Esophagus muscularis mucosa (tissue), 4 donors: ENCODE measurements at places on chromosomes 2 and 18.
A peak's percentile ranks its signal among the peaks of the same experiment; 100 is the strongest.

- DNase-seq: no peak
These were observed 36.5 kb downstream of the LPIN2 start for GRCh38 chr18:2976218-2977132.

DNA sequence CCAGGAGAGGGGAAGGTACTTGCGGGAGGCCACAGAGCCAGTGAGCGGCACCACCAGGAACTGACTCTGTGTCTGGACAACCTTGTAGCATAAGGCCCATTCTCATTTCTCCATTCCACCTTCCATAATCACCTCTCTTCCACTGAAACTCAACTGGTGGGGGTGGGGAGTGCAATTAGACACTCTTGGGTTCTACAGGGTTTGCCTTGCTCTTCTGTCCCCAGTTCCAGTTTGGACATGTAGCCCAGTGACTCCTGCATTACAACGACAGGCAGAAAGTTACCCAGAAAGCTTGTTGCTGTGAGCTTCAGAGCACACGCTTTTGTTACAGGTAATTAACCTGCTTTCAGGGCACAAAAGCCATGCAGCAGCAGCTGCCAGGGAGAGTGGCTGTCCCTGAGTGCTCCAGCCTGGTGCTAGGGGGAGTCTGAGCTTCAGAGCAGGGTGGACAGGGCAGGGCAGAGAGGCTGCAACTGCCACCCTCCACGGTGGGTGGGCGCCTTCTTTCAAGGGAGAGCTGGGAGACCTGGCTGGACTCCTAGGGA is 65.2 kb downstream of the COPS8 start:
- DNase-seq: peak; percentile 66

DNA sequence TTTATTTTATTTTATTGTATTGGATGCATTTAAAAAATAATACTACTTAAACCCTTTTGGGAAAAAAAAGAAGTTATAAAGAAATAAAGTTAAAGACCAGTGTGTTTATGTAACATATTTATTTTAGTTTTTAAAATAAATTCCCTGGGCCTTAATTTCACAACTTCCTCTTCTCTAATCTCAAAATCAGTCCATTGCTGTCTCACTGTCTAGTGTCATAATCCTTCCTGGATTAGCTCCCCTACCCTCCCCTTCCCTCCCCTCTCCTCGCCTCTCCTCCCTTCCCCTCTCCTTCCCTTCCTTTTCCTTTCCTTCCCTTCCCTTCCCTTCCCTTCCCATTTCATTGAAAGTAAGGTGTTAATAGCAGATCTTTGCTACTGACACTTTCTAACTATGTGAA is 40.3 kb upstream of the ZEB2 start:
- no peak for DNase-seq

- DNase-seq: no peak
These were observed 113.7 kb downstream of the RIT2 start for GRCh38 chr18:43001821-43002220.

GRCh38 chr2:71001981-71002570 is 7.4 kb upstream of the TEX261 start:
- no peak for DNase-seq

DNA sequence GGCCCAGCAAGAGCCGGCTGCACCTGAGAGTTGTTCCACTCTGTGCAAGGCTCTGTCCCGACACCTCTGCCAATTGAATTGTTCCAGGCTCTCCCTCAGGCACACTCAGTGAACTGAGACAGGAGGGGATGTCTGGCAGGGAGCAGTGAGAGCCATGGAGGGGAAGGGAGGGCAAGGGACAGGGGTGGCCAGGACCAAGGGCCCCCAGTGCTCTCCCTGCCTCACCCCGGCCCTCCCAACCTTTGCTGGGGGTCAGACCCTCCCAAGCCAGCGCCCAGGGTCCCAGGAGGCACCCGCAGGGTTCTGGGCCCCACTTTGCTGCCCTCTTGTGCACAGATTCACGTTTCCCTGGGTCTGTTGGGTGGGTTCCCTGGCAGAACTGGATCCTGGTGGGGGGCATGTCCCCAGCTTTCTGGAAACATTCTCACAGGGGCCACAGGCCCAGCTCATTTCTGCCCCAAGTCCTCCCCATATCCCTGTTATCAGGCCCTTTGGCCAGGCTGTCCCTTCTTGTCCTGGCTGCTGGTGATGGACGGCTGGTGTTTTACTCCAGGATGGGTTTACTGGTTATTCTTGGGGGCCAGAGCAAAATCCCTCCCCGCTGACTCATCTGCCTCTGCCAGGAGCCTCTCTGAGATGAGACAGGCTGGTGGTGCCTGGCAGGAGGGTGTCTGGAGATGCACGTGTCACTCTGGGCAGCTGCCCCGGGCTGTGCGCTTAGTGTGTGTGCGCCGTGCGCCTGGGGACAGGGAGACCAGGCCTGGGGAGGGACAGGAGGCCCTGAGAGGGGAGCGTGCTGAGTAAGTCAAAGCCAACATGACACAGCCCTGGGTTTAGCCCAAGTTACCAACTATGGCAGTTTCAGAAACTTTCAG is 136.5 kb upstream of the CTDP1 start:
- no peak for DNase-seq

GRCh38 chr2:176525086-176525485 is 255.8 kb downstream of the MTX2 start:
- DNase-seq: no peak

- DNase-seq: no peak
These were observed 28.9 kb upstream of the C2orf15 start for GRCh38 chr2:99112617-99113016.

GRCh38 chr18:13725566-13726231 is 659 bp downstream of the FAM210A start:
- no peak for DNase-seq

DNA sequence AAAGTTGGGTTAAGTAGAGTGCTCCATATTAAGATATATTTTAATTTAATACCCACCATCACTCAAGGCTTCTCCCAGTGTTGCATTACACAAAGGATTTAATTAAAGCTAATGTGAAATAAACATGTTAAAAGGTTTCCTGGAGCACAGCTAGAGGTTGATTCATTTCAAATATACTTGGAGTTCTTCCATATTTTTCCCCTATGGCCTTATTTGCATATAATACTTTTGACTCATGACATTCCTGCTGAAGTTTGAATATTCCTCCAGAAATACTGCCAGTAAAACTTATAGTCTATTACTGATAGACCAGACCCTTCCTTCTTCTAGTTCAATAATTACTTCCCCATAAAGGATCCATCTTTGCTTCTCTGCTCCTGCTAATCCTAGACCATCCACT is 227.5 kb downstream of the GULP1 start:
- no peak for DNase-seq

- no peak for DNase-seq
These were observed 14.6 kb downstream of the RAMP1 start for GRCh38 chr2:237873897-237874551.

GRCh38 chr2:233021771-233022170 is 8.7 kb upstream of the NGEF start:
- no peak for DNase-seq

GRCh38 chr2:60873381-60873780 is 8.0 kb upstream of the REL start:
- no peak for DNase-seq

DNA sequence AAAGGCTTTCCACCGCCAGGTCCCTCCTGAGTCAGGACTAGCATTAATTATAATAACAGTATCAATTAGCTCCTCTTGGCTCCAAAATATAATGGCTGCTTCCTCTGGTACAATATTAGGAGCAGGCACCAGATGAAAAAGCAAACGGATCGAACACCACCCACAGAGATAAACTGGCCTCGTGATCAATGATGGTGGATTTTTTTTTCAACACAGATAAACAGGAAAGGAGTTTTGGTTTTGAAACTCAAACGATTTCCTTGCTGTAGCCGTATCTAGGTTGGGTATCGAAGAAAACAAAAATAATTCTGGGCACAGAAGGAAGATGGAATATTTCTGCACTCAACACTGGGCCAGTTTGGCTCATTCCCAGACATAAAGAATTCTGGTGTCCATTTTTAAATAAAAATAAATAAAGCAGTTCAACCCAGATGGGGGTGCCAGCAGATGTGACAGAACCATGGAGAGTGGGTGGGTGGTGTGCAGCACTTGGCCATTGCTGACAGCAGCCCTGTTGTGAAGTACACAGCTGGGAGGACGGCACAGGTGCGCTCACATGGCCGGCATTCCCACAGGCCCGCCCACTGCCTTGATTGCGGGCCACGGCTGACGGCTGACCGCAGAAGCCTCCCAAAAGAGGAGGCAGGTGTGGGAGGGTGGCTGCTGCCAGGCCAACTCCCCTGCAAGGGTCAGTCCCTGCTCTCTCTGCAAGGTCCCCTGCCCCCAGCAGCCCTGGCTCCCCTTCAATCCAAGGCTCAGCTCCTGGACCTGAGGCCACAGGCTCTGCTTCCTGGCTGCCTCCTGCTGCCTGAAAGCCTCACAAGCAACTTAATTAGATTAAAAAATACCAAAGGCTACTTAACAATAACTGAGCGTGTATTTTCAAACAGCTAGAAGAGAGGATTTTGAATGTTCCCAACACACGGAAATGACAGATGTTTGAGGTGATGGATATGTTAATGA is 351.9 kb upstream of the ID2 start:
- no peak for DNase-seq

DNA sequence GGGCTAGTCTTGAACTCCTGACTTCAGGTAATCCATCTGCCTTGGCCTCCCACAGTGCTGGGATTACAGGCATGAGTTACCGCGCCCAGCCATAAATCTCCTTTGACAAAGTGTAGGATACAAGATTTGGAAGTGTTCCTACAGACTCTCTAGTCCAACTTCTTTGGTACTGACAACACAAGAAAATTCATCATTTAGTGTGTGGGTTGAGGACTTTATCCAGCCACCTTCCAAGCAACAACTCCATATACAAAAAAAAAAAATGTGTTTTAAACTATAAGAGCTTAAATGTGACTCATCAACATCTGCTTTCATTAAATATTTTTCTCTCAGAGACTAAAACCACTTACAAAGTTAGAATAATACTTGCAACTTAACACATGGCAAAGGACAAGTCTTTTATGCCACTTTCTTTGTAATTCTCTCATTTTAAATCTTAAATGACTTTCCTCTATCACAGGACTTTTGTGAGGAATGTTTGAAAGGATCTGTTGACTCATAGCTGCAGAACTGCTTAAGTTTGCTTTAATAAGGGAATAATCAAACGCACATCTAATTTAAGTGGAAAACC is 46.2 kb upstream of the ITGAV start:
- DNase-seq: no peak

DNA sequence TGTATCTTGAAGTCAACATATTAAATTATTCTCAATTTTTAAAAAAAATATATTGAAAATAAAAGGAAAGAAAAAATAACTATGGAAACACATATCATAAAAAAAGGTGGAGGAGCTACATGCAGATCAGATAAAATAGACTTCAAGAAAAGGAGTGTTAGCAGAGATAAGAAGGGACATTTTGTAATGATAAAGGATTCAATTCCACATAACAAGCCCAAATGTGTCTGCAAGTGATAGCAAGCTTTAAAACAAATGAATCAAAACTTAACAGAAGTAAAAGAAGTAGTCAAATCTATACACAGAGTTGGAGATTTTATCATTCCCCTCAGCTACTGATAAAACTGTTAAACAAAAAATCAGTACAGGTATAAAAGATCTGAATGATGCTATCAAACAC is 74.9 kb downstream of the TTC32 start:
- no peak for DNase-seq
